ENCODE measurements at places on chromosomes 6 and 20.

DNA sequence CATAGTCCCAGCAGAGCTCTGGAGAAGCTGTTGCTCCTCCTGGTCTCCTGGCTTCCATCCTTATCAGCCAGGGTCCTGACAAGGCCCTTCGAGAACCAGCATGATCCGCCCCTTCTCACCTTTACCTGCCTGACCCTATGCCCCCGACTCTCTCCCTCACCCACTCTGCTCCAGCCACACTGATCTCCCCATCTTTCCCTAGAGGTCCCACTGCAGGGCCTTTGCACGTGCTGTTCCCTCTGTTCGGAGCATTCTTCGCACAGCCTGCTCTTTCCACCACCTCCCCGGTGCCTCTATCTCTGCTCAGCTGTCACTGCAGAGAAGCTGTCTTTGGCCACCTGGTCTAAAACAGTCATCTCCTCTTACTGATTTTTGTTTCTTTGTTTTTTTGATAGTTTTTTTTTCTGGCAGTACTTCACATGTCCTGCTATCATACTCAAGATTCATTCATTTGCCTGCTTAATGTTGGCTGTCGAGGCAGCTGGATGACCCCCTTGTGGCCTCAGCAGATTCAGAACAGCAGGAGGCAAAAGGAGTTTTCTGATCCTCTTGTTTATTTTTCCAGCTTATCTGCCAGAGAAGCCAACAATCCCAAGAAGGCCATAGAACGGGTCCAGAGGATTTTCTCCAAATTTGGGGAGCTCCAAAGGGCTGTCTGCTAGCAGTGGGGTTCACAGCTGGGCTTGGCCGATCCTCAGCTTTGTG is 1.6 kb upstream of the PTGIS start:
- DNase-seq: no peak

GRCh38 chr20:50309280-50309763 is 118.7 kb downstream of the CEBPB start:
- no peak for DNase-seq

DNA sequence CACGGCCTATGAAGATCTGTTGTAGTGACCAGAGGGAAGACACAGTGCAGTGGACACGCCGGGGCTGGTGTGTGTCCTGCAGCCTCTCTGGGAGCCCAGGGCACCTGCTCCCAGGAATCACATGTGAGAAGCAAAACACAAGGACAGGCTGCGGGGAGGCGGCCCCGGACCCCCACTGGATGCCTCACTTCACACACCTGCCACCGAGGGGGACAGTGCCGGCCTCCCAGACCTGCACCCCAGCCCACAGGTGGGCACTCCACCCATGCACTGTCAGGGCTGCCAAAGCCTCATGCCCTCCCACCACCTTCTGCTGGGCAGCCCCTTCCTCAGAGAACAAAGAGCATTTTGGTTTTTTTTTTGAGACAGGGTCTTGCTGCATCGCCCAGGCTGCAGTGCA is 27.4 kb downstream of the FRMD1 start:
- no peak for DNase-seq

GRCh38 chr6:129893640-129894039 is 32.5 kb upstream of the TMEM244 start:
- no peak for DNase-seq

DNA sequence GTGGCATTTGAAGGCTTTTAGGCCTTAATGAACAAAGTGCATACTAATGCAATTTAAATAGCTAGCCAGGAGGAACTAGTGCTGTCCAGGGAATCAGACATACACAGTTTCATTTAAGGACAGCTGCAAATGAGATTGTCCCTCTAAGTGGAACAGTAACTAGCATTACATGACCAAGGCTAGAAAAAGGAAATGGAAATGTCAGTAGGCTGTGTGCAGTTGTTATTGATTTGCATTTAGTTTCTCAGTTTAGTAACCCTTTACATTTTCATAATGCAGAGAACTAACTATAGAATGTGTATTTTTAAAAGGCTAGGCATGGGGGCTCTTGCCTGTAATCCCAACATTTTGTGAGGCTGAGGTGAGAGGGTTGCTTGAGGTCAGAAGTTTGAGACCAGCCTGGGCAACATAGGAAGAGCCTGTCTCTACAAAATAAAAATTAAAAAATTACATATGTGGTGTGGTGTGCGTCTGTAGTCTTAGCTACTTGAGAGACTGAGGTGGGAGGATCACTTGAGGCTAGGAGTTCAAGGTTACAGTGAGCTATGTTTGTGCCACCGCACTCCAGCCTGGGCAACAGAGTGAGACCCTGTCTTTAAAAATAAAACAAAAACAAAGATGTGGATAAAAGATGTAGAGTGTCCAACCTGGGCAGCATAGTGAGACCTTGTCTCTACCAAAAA is 468.0 kb downstream of the UTRN start:
- no peak for DNase-seq

DNA sequence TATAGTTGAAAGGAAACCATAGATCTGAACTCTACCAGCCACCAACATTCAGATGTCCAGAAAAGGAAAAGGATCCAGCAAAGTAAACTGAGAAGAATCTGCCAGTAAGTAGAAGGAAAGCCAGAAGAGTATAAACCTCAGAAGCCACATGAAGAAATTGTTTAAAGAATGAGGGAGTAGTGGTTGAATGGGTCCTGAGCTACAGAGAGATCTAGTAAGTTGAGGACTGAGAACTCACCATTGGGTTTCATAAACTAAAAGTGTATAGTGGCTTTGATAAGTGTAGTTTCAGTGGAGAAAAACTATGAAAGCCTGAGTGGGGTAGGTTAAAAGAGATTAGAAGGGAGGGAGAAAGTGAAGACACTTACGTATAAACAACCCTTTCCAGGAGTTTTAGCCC is 32.0 kb upstream of the SUMO4 start:
- DNase-seq: no peak

- no peak for DNase-seq
Observed at GRCh38 chr20:17538517-17539170, 7.5 kb upstream of the BFSP1 start.

DNA sequence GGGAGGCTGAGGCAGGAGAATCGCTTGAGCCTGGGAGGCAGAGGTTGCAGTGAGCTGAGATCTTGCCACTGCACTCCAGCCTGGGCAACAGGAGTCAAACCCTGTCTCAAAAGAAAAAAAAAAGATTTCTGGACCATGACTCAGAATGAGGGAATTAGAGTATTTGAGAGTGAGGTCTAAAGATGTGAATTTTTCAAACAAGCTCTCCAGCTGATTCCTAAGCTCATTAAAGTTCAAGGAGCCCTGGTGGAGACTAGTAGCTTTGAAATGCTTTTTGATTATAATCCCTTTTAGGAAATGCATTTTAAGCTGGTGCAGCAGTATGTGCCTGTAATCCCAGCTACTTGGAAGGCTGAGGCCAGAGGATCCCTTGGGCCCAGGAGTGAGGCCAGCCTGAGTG is 21.8 kb upstream of the SRF start:
- DNase-seq: no peak

- DNase-seq: no peak
Observed at GRCh38 chr6:151058021-151058733, 181.6 kb upstream of the AKAP12 start.

DNA sequence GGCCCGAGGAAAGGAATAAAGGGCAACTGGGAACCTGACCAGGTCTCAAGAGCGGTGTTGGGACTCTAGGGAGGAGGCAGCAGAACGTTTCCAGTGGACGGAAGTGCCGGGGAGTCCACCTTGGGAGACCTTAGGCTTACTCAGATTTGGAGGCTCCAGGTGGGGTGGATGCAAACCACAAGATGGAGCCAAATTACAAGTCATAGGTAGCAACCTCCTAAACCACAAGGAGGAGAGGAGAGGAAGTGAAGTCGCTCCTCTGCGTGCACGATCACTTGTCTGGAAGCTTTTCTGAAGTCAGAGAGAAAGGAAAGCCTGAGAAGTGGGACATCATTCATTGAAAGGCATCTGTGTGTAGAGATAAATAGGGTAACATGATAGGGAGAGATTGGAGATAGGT is 9.3 kb downstream of the HLA-DOA start:
- DNase-seq: no peak

- no peak for DNase-seq
Observed at GRCh38 chr6:93523365-93523764, 104.0 kb upstream of the EPHA7 start.

DNA sequence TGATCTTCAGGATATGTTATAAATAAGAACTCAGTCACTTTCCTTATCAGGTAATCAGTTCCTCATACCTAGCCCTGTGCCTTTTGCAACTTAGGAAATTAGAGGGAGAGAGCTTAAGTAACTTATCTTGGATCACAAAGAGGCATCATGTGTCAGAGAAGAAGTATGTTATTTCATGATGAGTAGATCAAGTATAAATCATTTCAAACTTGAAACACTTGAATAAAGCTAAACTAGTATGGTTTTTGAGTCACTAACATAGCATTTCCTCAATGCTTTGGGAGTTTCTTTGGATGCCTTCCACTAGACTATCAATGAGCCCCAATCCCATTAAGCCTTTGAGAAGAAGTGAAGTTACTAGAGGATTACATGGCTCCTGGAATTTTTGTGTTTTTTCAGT is 102.6 kb upstream of the TNFAIP3 start:
- DNase-seq: peak; percentile 93

- DNase-seq: no peak
Observed at GRCh38 chr20:60271597-60271996, 313.4 kb downstream of the CDH26 start.

- DNase-seq: no peak
Observed at GRCh38 chr6:30571762-30572082, 480 bp downstream of the ABCF1 start.

GRCh38 chr6:112288475-112288874 is 34.1 kb upstream of the LAMA4 start:
- no peak for DNase-seq

- DNase-seq: no peak
Observed at GRCh38 chr20:13494019-13494418, 144.7 kb downstream of the TASP1 start.

DNA sequence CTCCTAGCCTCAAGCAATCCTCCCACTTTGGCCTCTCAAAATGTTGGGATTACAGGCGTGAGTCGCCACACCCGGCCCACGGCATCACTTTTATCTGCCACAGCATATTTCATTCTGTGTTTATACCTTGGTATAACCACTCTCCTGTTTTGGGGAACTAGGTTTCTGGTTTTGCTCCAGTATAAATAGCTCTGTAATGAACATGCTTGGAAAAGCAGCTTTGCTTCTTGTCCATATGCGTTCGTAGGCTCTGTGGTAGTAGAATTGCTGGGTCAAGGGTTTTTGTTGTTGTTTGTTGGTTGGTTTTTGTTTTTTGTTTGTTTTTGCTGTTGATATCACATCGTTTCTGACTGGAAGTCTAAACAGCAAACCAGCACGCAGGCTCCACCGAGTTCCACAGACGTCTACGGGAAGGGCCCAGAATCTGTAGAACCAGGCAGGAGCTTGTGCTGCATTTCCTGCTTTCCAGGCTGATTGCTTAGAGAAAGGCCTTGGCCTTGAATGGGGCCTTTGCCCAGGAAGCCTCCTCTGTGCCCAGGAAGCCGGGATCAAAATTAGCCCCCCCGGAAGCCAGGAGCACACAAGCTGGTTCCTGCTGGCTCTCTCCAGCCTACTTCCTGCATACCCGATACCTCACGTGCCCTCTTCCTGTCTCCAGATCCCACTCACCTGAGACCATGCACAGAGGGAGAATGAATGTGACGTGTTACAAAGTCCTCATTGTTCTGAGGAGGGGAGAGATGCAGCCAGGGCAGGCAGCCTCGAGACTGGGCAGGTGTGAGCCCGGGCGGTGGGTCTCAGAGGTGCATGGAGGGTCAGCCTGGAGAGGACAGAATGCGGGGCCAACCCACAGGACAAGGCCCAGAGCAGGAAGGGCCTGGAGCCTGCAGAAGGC is 34.7 kb downstream of the AAR2 start:
- no peak for DNase-seq

GRCh38 chr6:145138469-145139139 is 596.7 kb downstream of the EPM2A start:
- DNase-seq: no peak

DNA sequence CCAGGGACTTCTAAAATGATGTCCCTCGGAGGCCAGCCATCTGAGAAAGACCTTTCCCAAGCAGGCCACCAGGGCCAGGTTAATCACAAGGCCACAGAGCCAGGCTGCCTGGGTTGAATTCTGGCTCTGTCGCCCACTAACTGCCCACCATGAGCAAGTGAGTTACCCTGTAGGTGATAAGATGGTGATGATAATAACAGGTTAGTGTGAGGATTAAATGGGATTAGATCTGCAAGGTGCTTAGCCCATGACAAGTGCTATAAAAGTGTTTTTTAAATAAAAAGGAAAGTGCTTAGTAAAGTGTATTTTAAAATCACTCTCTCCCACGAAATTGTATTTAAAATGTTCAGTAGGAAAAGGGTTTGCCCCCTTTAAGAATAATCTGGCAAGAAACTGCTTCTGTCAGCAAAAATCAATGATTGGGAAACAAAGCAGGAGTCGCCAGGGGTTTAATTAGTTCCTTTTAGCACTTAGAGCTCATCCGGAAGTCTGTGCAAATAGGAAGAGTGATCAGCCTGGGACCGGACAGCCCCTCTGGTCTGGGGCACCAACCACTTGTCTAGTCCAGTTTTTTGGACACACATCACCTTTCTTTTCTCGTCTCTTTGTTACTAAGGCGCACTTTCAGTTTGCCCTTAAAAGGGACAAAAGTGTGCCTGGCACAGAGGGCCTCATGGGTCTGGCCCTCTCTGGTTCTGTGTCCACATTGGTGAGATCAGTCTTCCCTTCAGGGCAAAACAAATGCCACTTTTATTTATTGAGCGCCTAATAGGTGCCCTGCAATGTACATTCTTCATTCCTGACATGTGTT is 150.4 kb downstream of the GRM4 start:
- no peak for DNase-seq

- DNase-seq: no peak
Observed at GRCh38 chr6:6728169-6728941, 139.8 kb downstream of the LY86 start.

- DNase-seq: no peak
Observed at GRCh38 chr6:26272171-26272637, 92.8 kb upstream of the BTN3A2 start.

DNA sequence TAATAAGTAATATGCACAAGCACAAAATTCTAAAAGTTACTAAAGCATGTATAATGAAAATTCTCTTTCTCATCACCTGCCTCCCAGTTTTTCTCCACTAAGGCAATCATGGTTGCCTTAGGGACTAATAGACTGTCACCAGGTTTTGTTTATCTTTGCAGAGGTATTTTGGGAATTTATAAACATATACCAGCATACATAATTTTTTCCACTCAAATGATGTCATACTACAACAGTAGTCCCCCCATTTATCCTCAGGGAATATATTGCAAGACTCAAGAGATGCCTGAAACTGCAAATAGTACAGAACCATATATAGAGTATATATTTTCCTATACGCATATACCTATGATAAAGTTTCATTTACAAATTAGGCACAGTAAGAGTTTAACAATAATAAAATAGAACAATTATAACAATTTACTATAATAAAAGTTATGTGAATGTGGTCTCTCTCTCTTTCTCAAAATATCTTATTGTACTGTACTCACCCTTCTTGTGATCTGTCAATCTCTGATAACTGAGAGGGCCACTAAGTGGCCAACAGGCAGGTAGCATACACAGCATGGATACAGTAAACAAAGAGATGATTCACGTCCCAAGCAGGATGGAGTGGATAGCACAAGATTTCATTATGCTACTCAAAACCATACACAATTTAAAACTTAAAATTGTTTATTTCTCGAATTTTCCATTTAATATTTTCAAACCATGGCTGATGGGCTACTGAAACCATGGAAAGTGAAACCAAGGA is 19.7 kb downstream of the RBL1 start:
- DNase-seq: no peak

Data from HS-27A (cell line).